Esophagus squamous epithelium (tissue), 5 donors: ENCODE measurements at places on chromosomes 6 and 20. TPM values are rescaled to one million over a fixed set of nuclear protein-coding genes. Genes with fewer than 3 reads are reported as not detected.

Gene IP6K3
- total RNA-seq: not detected

Gene SLC17A9
- total RNA-seq: 3.9 TPM

Gene ADGRB3
- 1.1 TPM for total RNA-seq

GRCh38 chr6:150005761-150006651, 19.3 kb downstream of the RAET1L start:
- no peaks in the 10 kb centered on the region for H3K36me3 ChIP-seq
- no peak overlapping the region for H3K27ac ChIP-seq
- H3K27me3 ChIP-seq: no peaks in the 10 kb centered on the region
- H3K4me1 ChIP-seq: peaks cover 12% of the 10 kb centered on the region

DNA sequence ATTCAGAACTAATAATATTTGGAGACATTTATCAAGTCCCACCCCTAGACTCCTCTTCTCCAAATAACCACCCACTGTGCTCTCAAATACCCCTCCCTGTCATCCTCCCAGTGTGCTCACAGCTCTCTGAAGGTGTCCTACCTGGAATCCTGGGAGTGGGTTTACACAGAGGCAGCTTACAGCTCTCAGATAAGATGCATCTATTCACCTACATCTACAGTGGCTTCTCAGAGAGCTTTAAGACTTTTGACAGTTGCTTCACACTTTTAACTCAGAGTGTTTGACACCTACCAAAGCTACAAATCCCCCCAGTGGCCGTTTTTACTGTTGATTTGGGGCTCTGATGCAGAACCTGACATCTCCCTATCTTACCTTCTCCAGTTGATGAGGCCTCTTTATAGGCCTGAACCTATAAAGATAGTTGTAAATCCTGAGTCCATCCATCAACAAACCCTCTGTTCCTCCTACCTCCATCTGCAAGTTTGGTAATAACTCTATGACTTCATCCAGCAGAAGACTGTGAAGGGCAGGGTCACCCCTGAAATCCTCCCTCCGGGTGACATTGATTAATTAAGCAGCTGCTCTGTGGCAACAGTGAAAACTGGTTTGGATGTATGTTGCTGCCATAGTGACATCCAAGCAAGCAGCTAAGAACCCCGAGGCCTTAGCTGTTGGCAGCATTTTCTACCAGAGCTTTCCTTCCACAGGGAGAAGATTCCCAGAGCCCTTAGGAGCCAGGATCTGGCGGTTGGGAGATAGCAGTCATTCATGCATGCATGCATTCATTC, 226.1 kb upstream of the RREB1 start:
- no peak overlapping the region for H3K4me3 ChIP-seq
- no peak for DNase-seq
- H3K36me3 ChIP-seq: no peaks in the 10 kb centered on the region
- H3K4me1 ChIP-seq: peaks cover 78% of the 10 kb centered on the region

- peaks cover 26% of the 10 kb centered on the region for H3K4me1 ChIP-seq
- H3K36me3 ChIP-seq: no peaks in the 10 kb centered on the region
- no peak for DNase-seq
- H3K4me3 ChIP-seq: no peak overlapping the region
- no peaks in the 10 kb centered on the region for H3K27me3 ChIP-seq
- no peak overlapping the region for H3K27ac ChIP-seq
Measured at GRCh38 chr20:49590163-49591017, 22.5 kb upstream of the PTGIS start.

GRCh38 chr20:5596401-5597193, 153.6 kb upstream of the SHLD1 start:
- no peak overlapping the region for H3K4me3 ChIP-seq
- no peaks in the 10 kb centered on the region for H3K4me1 ChIP-seq

- no peaks in the 10 kb centered on the region for H3K36me3 ChIP-seq
- DNase-seq: no peak
- H3K4me1 ChIP-seq: peaks cover 28% of the 10 kb centered on the region
- no peak overlapping the region for H3K4me3 ChIP-seq
Measured at GRCh38 chr20:62827311-62828038, 10.6 kb downstream of the COL9A3 start.

GRCh38 chr20:12022126-12022525, 104.4 kb downstream of the BTBD3 start:
- H3K27ac ChIP-seq: no peak overlapping the region
- no peaks in the 10 kb centered on the region for H3K4me1 ChIP-seq
- H3K36me3 ChIP-seq: no peaks in the 10 kb centered on the region
- H3K27me3 ChIP-seq: no peaks in the 10 kb centered on the region
- no peak overlapping the region for H3K4me3 ChIP-seq

Gene CDH26
- 10.3 TPM for total RNA-seq

- H3K4me3 ChIP-seq: no peak overlapping the region
- H3K27me3 ChIP-seq: no peaks in the 10 kb centered on the region
- H3K4me1 ChIP-seq: no peaks in the 10 kb centered on the region
- H3K36me3 ChIP-seq: no peaks in the 10 kb centered on the region
- DNase-seq: no peak
- no peak overlapping the region for H3K27ac ChIP-seq
Measured at GRCh38 chr6:69286331-69286730, 510.5 kb downstream of the LMBRD1 start.

- peaks cover 25% of the 10 kb centered on the region for H3K4me1 ChIP-seq
- H3K36me3 ChIP-seq: peaks cover 30% of the 10 kb centered on the region
- H3K4me3 ChIP-seq: no peak overlapping the region
- peak overlapping the region; percentile 25 for H3K27ac ChIP-seq
- no peaks in the 10 kb centered on the region for H3K27me3 ChIP-seq
Measured at GRCh38 chr20:46060301-46060881, 29.4 kb downstream of the NCOA5 start.

GRCh38 chr6:96468681-96469224, 52.9 kb upstream of the UFL1 start:
- no peaks in the 10 kb centered on the region for H3K4me1 ChIP-seq
- H3K27me3 ChIP-seq: no peaks in the 10 kb centered on the region
- no peak overlapping the region for H3K27ac ChIP-seq
- no peaks in the 10 kb centered on the region for H3K36me3 ChIP-seq

Gene MEI4
- total RNA-seq: not detected

Gene PLEKHG1
- 30.7 TPM for total RNA-seq

DNA sequence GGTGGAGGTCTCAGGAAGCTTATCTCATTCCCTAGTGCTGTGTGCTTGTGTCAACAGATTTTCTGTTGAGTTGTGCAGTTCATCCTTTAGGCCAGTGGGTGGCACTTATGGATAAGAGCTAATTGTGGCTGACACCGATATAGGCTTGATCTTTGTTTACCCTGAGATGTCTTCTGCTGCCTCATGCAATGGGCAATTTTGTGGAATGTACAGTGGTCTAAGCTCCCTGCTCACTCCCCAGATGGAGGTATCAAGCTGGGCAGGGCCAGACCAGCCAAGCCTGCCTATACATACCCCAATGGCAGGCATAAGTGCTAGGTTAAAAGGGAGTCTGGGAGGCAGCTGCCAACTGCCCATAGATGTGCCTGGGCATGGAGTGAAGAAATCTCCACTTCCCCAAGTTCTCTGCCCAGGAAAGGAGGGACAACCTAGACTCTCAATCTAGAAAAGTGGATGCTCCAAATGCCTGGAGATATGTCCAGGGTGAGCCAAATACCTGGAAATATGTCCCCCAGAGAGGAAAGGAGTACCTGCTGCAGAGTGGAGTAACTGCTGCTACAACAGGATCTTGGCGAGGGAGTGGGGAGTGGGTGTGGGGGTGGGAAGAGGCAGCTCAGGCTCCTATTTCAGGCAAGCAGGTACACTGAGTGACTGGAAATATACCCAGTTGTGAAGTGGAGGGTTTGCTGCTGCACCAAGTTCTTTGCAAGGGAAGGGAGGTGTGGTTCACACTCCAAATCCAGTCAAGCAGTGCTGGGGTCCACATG, 53.2 kb upstream of the ARG1 start:
- no peak for DNase-seq
- no peaks in the 10 kb centered on the region for H3K4me1 ChIP-seq
- H3K27ac ChIP-seq: no peak overlapping the region
- H3K27me3 ChIP-seq: no peaks in the 10 kb centered on the region
- H3K4me3 ChIP-seq: no peak overlapping the region

DNA sequence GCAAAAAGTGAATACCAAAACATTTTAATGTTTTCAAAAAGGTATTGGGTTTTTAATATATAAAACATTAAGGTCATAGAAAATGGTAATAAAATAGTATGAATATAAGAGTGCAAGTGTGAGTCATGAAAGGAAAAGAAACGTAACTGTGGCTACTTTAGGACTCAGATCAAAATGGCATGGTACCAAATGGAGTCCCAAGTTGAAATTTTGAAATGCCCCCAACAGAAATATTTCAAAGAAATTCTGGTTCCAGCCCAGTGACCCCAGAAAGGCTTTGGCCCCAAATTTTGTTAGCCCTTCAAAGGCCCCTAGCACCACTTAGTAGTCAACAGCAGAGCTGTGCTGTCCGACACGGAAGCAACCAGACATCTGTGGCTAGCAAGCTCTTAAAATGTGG, 6.0 kb downstream of the COL12A1 start:
- no peaks in the 10 kb centered on the region for H3K36me3 ChIP-seq
- no peaks in the 10 kb centered on the region for H3K4me1 ChIP-seq
- no peak overlapping the region for H3K27ac ChIP-seq
- no peak for DNase-seq
- peak overlapping the region; percentile 19 for H3K4me3 ChIP-seq
